ENCODE measurements at places on chromosomes 13 and 19. TPM values are rescaled to one million over a fixed set of nuclear protein-coding genes. Genes with fewer than 3 reads are reported as not detected.

ZNF296 gene
- 9.1 TPM for total RNA-seq

EMC10 gene
- 164 TPM for total RNA-seq

NDFIP2 gene
- total RNA-seq, result 20.4 TPM

ATP7B gene
- total RNA-seq, result 2.1 TPM

ZNF433 gene
- not detected for total RNA-seq

CLPTM1 gene
- 141 TPM for total RNA-seq

LCP1 gene
- total RNA-seq, result 0.14 TPM

Measured in A549 treated with CORT108297 at 1 μM for 4 hours (cell line).